ENCODE measurements at places on chromosomes 13 and 19.
A peak's percentile ranks its signal among the peaks of the same experiment; 100 is the strongest.

DNA sequence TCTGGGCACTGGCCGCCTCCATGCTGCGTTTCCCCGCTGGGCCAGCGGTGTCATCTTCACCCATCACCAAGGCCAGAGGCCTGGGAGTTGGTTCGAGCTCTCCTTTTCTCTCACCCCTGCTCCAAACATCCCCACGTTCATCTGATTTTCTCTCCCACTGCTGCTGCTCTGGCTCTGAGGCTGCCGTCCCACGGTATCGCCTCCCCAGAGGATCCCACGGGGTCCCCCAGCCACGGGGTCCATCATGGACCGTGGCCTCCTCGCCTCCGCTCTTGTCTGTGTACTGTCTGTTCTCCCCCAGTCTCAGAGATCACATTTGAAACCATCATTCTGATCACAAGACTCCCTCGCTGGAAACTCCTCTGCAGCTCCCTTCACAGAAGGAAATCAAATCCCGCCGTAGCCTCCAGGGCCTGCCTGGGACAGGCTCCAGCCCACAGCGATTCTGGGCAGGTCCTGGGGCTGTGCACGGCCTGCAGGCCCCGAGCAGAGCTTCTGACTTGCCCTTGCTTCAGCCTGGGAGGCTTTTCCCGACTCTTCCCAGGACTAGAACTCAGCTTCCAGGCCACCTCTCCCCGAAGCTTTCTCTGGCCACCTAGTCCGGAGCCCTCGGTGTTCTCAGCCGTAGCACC lies 64.2 kb downstream of the SOX1 start:
- no peak for DNase-seq

DNA sequence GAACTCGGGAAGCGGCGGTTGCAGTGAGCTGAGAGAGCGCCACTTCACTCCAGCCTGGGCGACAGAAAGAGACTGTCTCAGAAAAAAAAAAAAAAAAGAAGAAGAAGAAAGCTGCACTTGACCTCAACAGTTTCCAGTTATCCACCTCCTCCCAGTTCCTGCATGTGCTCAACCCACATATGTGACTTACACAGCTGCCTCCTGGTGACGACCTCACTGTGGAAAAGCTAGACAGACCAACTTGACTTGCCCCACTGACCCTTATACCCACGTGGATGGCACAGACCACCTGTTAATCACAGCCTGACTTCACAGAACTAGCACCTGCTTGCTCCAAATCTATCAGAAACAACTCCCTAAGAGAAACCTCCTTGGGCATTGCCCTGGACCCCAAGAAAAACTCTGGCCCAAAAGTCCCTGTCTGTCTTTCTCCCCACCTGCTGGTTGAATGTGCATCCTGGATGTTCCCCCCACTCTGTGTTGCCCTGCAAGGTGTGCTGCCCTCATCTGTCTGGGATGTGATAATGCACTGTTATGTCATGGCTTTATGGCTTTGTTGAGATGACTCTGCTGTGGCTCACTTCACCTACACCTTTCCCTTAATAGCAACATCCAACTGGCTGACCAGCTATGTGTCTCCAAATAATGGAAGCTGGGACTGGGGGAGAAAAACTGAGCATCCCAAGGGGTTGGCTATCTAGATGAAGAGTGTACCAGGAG lies 2.8 kb downstream of the ZNF20 start:
- DNase-seq: no peak

DNA sequence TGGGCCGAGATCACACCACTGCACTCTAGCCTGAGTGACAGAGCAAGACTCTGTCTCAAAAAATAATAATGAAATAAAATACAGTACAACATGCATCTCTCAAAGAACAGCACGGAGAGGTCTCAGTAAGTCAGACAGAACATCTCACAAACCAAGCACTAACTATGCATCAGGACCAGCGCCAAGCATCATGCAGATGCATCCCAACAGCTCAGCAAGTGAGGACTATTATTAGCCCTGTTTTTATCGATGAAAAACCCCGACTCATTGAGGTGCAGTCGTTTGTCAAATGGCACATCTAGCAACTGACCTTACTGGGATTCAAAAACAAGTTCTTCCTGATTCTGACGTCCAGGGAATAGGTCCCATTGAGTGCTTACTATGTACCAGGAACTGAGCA lies 3.8 kb downstream of the C19orf47 start:
- no peak for DNase-seq

- peak; percentile 100 for DNase-seq
Measured at GRCh38 chr13:54029226-54029625, 1000.6 kb downstream of the OLFM4 start.

DNA sequence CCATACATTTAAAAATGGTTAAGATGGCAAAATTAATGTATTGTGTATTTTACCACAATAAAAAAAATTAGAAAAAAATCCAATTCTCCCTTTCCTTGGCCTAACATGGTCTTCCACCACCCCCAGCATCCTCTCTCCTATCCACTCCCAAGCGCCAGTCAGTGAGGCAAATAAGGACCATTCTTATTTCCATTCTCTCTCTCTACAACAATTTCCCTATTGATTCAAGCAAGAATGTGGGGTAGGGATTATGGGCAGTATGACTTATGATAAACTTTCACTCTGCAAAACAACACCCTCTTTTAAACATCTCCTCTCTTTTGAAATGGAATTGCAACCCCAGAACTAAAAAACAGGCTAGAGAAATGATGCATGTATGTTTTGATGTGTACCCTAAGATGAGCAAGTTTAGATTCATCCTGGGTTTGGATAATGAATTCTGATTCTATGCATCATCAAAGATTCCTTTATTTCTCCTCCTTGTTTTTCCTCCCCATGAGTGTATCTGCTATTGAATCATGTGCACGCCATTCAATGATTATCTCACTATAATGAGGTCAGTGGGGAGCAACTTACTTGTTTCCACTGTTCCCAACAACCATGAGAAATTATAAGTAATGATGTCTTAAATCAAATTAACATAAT lies 3.5 kb downstream of the STARD13 start:
- DNase-seq: no peak

- DNase-seq: no peak
Measured at GRCh38 chr19:18153556-18154134, 682 bp downstream of the PIK3R2 start.

DNA sequence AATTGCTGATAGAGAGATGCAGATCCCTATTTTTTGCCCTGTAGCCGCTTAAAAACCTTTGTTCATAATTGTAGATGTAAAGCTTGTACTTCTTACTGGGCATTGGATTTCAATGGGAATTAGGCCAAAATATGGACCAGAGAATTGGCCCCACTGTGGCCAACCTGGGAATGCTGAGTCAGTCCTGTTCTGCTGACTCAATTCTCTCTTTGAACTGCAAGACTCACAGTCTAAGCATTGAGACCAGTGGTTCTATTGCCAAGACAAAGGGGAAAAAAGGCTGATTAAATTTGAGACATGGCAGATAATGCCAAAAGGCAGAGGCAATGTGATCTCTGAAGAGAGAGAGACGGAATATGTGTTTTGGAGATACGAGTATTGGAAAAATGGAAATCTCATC lies 72.5 kb upstream of the UBL3 start:
- no peak for DNase-seq

DNA sequence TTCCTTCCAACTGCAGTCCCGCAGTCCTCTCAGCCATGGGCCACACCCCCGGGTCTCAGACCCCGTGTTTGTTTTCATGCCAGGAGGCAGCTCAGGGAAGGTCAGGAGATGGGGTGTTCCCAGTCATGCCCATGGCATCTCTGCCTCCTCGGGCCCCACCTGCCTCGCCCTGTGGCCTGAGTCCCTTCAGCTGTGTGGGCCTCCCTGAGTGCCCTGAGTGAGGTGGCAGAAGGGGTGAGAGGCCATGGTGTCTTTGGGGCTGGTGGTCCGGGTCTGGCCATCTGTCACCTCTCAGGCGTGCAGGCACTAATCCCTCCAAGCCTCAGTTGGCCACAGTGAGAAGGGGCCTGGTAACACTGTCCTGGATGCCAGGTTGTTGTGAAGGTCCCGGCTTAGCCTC lies 10.9 kb upstream of the KDM4B start:
- no peak for DNase-seq

DNA sequence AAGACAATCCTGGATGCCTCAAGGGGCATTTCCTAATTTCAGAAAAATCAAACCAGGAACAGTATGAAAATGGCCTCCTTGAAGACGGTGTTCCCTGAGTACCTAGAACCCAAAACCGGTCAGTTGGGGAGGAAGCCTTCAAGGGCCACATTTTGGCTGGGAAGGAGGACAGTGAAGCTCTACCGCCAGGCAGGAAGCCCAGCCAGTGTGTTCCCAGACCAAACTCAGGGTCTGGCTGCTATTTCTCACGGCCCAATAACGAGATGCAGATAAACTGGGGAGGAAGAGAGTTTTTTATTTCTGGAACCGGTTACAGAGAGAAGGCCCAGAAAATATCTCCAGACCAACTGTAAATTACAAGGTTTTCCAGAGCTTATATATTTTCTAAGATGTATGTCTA lies 24.3 kb upstream of the CEACAM21 start:
- no peak for DNase-seq

- no peak for DNase-seq
Measured at GRCh38 chr13:92735909-92736308, 490.7 kb upstream of the GPC6 start.

DNA sequence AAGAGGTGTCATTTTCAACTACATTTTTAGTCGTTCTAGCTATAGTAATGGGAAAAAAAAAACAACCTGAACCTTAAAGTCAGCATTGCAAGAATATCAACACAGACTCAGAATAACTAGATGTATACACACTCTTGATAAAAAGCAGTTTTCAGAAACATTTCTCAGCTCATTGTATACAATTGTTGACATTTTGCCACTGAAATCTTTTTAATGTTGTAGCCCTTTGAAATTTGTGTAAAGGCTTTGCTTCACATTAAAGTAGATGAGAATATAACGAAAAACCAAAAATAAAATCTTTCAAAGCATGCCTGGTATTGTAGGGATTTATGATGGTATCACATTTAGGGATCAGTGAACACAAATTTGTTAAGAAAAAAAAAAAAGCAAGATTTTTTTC lies 87.2 kb upstream of the SLC10A2 start:
- DNase-seq: no peak

DNA sequence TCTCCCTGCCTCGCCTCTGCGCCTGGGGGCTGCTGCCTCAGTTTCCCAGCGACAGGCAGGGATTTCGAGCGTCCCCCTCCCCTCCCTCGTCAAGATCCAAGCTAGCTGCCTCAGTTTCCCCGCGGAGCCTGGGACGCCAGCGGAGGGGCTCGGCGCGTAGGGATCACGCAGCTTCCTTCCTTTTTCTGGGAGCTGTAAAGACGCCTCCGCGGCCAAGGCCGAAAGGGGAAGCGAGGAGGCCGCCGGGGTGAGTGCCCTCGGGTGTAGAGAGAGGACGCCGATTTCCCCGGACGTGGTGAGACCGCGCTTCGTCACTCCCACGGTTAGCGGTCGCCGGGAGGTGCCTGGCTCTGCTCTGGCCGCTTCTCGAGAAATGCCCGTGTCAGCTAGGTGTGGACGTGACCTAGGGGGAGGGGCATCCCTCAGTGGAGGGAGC lies 722 bp upstream of the ICAM1 start:
- DNase-seq: no peak

GRCh38 chr13:59689057-59689456 lies 474.7 kb downstream of the DIAPH3 start:
- no peak for DNase-seq

DNA sequence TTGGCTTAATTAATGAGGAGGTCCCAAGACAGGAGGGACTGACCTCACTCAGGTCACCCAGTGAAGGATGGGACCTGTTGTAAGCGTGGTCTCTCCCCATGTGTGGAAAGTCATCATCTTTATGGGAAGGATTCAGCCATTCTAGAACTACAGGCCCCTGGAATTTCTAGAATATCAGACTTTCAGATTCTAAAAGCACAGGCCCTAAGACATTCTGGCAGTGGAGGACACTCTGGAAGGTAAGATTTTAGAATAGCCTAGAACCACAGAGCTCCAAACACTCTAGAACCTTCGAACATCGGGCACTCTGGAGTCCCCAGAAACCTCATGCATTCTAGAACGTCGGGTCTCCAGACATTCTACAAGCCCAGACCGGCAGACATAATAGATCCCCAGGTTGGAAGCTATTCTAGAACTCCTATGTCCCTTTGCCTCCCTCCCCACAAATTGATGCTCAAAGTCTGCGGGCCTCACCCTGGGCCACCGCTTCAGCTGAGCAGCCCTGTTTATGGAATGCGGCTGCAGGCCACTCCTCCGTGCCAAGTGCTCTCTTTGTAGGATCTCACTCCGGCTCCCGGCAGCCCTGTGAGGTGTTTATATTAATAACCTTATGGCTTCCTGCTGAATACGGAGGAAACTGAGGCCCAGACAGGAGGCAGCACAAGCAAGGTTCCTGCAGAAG lies 1.9 kb upstream of the KLK15 start:
- no peak for DNase-seq

- no peak for DNase-seq
Measured at GRCh38 chr13:99158846-99159245, 41.8 kb upstream of the UBAC2 start.

DNA sequence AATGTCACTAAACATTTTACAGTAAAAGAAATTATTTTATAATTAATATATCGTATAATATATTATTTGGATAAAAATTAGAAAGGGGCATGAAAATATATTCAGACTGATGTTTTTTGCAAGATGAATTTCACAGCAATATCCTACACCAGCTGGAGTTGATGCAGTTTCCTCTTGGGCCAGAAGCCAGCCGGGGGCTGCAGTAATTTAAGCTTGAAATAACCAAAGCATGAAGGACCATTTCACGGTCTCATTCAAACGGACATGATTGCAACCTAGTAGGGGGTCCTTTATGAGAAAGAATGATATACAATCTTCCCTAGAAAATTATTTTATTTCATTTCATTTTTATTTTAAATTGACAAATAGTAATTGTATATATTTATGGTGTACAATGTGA lies 797.2 kb upstream of the PCDH9 start:
- no peak for DNase-seq

- no peak for DNase-seq
Measured at GRCh38 chr13:107866941-107867623, 348.3 kb downstream of the LIG4 start.

- DNase-seq: no peak
Measured at GRCh38 chr19:12668932-12669269, 2.3 kb downstream of the WDR83 start.

GRCh38 chr13:29230299-29230845 lies 365.1 kb downstream of the SLC7A1 start:
- DNase-seq: no peak

DNA sequence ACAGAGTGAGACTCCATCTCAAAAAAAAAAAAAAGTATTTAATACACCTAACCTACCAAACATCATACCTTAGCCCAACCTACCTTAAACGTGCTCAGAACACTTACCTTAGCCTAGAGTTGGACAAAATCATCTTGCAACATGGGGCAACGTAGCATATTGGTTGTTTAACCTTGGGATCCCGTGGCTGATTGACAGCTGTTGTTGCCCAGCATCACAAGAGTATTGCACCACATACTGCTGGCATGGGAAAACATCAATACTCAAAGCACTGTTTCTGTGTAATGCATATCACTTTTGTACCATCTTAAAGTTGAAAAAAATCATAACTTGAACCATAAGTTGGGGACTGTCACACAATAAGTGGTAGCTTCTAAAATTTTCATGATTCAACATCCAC lies 73.8 kb upstream of the MIR17HG start:
- DNase-seq: no peak

DNA sequence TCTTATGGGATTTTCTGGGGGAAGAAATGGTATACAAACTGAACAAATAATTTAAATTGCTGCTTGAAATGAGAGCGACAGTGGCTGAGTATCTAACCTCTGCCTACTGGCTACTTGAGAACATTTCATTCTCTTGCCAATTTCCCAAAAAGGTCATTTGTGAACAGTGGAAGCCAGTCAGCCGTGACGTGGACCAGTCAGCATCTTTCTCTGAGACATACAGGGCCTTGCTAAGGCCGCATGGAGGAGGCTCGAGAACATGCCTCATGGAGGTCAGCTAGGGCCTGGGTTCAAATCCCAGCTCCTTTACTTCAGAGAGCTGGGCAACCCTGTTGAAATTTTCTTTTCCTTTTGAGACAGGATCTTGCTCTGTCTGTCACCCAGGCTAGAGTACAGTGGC lies 20.3 kb downstream of the ZC3H4 start:
- no peak for DNase-seq
